ENCODE measurements at places on chromosomes 7 and 10.

DNA sequence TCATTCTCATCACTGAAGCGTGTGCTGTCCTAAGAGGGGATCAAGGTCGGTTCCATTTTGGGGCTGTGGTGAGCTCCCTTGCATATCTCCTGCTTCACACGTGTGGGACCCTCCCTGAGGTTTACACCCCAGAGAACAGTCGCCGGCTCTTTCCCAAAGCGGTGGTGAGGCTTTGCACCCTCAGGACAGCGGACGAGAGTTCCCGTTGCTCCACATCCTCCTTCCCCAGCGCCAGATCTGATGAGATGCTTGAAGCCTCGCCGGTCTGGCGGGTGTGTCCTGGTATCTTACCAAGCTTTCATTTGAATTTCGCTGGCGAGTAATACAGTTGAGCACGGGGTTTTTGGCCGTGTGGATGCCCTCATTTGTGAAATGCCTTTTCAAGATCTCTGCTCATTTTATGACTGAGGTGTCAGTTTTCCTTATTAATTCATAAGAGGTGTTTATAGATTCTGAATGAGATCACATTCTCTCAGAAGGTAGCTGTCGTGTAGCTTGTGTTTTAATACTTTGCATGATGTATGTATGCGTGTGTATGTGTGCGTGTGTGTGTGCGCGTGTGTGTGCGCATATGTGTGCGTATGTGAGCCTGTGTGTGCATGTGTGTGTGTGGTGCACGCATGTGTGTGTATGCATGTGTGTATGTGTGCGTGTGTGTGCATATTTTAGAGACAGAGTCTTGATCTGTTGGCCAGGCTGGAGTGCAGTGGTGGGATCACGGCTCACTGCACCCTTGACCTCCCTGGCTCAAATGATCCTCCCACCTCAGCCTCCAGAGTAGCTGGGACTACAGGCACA is 30.7 kb downstream of the ELFN1 start:
- no peak for DNase-seq

DNA sequence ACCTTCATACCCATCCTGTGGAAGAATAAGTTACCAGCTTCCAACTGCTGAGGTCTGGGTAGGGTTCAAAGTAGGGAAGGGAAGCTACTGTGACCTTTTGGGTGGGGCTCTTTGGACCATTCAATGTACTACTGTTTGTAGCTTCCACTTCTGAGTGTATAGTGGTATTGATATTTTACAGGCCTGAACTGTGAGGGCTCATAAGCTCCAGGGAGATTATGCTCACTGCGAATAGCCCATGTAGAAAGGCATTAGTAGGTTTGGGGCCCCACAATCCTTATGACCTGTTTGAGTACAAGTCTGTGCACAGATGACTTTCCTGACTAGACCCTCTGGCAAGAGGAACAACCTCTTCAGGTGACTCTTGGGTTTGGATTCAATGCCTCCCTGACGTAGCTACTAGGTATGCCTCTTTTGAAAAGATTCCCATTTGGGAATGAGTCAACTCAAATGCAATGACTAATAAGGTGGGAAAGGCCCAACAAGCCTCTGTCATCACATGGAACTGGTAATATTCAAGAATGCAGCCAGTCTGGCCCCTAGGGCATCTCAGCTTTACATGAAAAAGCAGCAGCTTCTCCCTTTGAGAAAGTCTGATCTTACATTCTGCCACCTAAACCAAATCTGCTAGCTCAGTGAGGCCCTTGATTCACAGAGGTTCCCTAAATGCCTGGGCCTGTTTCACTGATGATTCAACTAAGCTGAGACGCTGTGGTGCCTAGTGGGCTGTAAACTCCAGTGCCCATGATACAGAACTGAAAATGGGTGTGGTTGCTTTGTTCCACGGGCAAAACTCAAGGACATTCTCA is 79.8 kb downstream of the ABI1 start:
- peak; percentile 25 for DNase-seq

GRCh38 chr10:30637881-30638467 is 8.4 kb upstream of the LYZL2 start:
- no peak for DNase-seq

GRCh38 chr10:103767756-103768155 is 87.6 kb downstream of the SH3PXD2A start:
- no peak for DNase-seq

DNA sequence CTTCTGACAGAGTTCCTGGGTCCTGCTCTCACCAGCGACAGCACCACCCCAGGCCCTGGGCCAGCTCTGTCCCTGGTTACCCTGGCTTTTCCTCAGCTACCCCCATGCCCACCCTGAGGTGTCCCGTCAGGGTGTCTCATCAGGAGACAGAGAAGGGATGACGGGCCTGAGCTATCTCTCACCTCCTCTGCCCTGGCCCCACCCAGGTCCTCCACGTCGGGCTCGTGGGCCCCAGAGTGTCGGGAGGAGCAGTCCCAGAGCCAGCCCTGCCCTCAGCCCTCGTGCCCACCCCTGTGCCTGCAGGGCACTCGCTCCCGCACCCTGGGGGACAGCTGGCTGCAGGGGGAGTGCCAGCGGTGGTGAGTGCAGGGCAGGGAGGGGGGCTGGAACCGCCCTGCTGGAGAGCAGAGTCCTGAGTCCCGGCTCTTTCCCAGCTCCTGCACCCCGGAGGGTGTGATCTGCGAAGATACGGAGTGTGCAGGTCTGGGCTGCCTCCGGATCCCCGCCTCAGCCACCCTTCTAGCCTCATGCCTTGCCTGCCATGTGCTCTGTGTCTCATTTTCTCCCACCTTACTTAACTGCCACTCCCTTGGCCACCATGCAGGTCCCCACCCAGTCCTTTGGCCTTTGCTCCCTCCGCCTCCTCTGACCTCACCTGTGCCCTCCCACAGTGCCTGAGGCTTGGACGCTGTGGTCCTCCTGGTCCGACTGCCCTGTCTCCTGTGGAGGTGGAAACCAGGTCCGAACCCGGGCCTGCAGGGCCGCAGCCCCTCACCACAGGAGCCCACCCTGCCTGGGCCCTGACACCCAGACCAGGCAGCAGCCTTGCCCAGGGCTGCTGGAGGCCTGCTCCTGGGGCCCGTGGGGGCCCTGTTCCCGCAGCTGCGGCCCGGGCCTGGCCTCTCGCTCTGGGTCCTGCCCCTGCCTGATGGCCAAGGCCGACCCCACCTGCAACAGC is 16.7 kb upstream of the ZNF862 start:
- no peak for DNase-seq

DNA sequence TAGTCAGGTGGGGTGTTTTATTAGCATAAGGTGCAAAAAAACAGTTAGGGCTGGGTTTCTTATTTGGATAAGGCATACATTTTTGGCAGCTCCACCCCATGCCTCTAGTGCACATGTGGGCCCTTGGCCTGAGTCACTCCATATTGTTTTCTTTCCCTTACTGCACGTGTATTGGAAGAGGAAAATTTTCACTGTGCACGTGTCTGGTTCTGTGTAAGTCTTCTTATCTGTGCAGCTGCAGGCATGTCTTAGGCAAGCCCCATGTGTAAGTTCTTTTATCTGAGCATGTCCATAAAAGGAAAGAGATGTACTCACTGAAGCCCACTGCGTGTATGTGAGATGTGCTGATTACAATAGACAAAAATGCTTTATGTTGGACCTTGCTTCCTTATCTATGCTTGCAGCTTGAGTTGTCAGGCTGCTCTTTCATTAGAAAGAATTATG is 540.3 kb upstream of the IGFBP3 start:
- no peak for DNase-seq

DNA sequence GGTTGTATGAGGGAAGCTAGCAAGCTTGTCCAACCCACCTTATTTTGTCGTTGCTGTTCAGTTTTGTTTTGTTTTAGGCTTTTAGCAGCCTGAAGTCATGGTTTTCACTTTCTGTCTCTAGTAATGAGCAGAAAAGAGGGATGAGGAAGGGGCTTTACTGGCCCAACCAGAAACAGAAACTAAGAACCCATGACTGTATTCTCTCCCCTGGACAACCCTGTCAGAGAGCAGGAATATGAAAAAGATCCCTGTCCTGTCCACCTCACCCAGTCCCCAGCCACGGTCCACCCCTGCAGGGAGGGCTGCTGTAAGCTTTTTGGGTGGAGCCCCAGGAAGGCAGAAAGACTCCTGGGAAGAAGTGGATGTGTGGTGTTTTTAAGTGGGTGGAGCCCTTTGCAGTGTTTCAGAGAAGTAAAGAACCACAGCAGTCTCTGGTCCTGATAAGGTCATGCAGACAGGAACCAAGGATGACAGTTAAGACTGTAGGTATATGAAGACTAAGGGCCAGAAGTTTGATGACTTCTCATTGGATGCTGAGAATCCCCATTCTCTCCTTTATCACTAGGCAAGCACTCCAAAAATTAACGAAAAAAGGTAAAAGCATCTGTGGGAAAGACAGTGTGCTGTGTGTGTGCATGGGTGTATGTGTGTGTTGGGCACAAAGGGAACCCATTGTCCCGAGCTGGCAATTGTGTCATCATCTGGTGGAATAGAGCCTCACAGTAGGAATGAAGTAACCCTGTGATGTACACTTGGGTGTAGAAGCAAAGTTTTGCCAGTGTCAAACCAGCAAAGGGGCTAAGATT is 13.8 kb downstream of the MRPL32 start:
- DNase-seq = no peak

Measured in germinal center (tissue), 1 donor.